ENCODE measurements at places on chromosomes 12 and 14.

GRCh38 chr14:55028476-55028875, 1.4 kb downstream of the SOCS4 start:
- no peak for DNase-seq

- DNase-seq, result no peak
Measured at GRCh38 chr14:34379816-34380470, 82.1 kb downstream of the SPTSSA start.

GRCh38 chr12:50615907-50616296, 111.1 kb downstream of the DIP2B start:
- DNase-seq, result no peak

DNA sequence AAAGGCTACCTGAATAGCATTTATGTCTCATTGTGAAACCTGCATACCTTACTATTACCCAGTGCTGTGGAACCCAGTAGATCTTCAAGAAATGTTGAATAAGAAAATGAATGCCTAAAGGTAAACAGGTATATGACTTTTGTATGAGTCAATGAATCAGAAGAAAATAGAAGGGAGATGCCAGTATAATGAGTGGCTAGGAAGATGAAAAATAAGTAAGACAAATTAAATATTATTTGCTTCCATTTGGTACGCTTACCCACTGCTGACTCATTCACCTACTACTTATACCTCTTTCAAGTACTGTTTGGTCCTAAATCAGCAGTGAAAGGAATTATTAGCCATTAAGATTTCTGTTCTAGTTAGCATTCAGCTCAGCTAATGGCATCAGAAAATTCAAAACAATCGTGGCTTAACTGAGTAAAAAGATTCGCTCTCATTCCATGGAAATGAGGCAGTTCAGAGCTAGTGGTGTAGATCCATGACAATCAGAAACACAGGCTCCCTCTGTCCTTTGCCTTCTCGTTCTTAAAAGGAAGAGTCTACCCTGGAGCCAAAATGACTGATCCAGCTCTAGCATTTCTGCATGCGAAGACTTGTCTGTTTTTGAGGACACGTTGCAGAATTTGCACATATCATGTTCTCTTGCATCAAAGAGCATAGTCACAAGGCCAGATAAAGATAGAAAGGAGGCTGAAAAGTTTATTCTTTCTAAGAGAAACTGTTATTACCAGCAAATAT, 705.8 kb upstream of the USP15 start:
- DNase-seq, result no peak

DNA sequence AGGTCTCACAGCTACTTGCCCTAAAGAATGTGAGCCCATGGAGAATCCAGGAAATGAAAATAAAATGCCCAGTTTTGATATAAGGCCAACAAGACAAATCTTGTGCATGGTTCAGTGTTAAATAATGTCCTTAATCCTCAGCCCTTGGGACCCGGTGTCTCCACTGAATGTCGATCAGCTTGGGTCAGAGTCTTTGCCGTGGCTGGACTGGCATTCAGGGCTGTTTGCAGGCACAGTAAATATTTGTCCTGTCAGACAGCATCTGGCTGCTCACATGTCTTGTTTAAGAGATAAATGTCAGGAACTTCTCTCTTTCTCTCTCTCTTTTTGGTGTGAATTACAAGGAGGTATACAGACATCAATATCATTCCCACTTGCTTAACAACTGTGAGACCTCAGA, 452.5 kb downstream of the FUT8 start:
- no peak for DNase-seq

- no peak for DNase-seq
Measured at GRCh38 chr12:63387771-63388170, 236.8 kb upstream of the AVPR1A start.

- no peak for DNase-seq
Measured at GRCh38 chr14:95519699-95520098, 3.2 kb upstream of the SYNE3 start.

- no peak for DNase-seq
Measured at GRCh38 chr12:120039711-120040110, 50.7 kb downstream of the BICDL1 start.

DNA sequence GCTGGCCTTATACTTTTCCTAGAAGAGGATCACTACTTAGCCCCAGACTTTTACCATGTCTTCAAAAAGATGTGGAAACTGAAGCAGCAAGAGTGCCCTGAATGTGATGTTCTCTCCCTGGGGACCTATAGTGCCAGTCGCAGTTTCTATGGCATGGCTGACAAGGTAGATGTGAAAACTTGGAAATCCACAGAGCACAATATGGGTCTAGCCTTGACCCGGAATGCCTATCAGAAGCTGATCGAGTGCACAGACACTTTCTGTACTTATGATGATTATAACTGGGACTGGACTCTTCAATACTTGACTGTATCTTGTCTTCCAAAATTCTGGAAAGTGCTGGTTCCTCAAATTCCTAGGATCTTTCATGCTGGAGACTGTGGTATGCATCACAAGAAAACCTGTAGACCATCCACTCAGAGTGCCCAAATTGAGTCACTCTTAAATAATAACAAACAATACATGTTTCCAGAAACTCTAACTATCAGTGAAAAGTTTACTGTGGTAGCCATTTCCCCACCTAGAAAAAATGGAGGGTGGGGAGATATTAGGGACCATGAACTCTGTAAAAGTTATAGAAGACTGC, 1.5 kb downstream of the MGAT2 start:
- DNase-seq, result no peak

- DNase-seq, result no peak
Measured at GRCh38 chr12:32756476-32757066, 874 bp upstream of the YARS2 start.

DNA sequence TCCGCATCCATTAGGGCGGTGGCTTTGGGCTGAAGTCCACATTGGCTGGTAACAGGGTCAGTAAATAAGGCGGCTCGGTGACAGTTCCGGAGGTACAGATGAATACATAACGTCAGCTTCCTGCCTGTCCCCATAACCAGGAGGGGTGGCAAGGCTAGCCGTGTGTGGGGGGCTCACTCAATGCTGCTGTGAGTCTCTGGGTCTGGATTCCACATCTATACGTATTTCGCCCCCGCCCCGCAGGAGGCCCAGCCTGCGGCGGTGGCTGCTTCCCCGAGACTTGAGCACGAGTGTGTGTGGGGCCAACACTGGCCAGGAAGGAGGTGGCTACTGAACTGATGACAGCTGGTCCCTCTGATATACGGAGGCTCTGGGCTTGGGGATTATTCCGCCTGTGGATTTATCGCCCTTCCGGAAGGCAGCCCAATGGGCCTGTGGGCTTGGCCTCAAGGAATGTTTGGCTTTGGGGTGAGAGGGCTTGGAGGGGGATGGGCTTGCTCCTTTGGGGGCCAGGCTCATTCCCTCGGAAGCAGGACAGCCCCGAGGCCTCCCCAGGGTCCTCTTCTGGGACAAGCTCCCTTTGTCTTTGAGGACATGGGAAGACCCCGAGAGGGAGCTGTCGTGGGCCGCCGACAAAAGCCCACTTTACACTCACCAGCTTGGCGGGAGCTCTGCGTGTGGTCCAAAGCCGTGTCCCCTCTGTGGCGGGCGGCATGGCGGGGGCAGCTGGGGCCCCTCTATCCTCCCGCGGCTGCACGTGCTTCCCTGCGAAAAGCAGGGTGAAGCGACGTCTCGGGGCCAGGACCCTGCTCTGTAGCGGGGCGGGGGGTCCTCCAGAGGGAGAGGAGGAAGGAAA, 82.1 kb downstream of the KIF26A start:
- peak; percentile 91 for DNase-seq

- DNase-seq, result no peak
Measured at GRCh38 chr14:70888681-70889175, 18.5 kb upstream of the PCNX1 start.

- no peak for DNase-seq
Measured at GRCh38 chr14:65413739-65414045, 1.2 kb downstream of the FUT8 start.

DNA sequence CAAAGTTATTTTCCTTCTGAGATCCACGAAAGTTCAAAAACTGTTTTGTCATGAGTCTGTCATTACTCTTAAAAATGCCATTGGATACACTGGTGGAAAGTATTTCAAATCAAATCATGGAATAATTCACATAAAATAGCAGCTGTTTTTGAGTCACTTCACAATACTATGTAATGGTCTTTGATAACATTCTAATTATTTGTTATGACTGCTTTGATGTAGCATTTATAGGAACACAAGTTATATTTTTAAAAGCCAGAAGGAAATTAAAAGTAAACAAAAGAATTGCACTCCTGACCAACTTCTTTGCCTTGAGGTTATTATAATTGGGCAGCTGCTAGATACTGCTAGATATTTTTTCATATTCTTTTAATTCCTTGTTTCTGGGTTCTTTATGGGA, 473.2 kb downstream of the CCER1 start:
- no peak for DNase-seq

DNA sequence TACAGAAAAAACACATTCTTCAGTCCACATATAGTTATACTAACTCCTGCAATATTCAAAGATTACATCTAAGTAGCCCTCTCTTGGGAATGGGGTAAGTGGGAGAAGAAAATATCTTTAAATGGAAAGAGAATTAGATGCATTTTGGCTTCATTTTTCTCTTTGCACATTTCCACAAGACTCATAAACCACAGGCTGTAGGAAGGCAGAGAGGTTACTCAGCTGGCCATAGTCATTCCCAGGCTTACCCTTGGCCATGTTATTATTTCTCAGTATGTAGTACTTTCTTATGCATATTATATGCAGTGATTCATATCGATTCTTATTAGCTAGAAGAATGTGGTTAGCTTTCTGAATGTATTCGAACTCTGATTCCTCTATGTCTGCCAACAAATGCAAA, 92.2 kb downstream of the PTPRR start:
- no peak for DNase-seq

DNA sequence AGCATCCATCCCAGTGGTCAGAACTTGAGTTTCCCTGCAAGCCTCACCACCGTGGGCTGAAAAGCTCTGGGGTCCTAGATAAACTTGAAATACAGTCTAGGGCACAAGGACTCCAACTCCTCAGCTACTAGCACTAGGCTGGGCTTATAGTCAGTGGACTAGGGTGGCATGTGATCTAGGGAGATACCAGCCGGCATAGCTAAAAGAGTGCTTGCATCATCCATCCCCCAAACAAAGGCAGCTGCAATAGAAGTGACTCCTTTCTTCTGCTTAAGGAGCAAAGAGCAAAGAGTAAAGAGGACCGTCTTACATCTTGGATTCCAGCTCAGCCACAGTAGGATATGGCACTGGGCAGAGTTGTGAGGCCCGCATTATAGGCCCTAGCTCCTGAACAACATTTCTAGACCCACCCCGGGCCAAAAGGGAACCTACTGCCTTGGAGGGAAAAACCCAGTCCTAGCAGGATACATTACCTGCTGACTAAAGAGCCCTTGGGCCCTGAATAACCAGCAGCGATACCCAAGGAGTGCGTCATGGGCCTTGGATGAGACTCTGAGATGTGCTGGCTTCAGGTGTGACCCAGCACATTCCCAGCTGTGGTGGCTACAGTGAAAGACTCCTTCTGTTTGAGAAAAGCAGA, 17.9 kb upstream of the SOS2 start:
- DNase-seq, result no peak

- DNase-seq, result no peak
Measured at GRCh38 chr12:19893514-19893913, 454.2 kb downstream of the AEBP2 start.

DNA sequence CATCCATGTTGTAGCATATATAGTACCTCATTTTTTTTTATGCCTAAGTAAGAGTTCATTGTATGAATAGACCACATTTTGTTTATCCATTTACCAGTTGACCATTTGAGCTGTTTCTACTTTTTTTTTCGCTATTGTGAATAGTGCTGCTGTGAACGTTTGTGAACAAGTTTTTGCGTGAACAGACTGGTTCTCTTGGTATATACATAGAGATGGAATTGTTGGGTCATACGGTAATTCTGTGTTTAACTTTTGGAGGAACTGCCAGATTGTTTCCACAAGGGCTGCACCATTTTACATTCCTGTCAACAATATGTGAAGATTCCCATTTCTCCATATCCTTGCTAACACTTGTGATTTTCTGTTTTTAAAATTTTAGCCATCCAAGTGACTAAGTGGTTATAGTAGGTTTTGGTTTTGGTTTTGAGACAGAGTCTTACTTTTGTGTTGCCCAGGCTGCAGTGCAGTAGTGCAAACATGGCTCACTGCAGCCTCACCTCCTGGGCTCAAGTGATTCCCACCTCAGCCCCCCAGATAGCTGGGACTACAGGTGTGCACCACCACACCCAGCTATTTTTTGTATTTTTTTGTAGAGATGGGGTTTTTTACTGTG, 68.3 kb upstream of the AMN start:
- DNase-seq, result no peak

GRCh38 chr14:100762901-100763300, 36.2 kb downstream of the DLK1 start:
- peak; percentile 43 for DNase-seq

GRCh38 chr14:60220084-60220483, 28.9 kb upstream of the PPM1A start:
- no peak for DNase-seq

- DNase-seq, result no peak
Measured at GRCh38 chr12:21073822-21074460, 57.1 kb upstream of the SLCO1B1 start.

DNA sequence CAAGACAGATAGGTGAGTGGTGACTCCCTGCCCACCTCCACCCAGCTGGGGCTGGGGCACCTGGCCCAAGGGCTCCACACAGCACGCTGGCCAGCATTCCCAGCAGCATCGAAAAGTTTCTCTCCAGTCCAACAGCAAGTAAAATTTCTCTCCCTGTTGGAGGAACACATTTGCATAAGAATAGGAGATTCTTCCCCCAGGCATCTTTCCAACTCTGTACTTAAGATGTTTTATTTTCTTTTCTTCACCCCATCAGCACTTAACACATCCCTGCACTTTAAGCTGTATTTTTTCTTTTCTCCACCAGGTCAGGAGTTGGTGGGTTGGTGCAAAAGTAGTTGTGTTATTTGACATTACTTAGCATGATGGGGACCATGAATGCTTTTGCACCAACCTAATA, 47.2 kb downstream of the OR9K2 start:
- DNase-seq, result no peak

GRCh38 chr14:105899657-105900397, 373.4 kb downstream of the TMEM121 start:
- peak; percentile 75 for DNase-seq

DNA sequence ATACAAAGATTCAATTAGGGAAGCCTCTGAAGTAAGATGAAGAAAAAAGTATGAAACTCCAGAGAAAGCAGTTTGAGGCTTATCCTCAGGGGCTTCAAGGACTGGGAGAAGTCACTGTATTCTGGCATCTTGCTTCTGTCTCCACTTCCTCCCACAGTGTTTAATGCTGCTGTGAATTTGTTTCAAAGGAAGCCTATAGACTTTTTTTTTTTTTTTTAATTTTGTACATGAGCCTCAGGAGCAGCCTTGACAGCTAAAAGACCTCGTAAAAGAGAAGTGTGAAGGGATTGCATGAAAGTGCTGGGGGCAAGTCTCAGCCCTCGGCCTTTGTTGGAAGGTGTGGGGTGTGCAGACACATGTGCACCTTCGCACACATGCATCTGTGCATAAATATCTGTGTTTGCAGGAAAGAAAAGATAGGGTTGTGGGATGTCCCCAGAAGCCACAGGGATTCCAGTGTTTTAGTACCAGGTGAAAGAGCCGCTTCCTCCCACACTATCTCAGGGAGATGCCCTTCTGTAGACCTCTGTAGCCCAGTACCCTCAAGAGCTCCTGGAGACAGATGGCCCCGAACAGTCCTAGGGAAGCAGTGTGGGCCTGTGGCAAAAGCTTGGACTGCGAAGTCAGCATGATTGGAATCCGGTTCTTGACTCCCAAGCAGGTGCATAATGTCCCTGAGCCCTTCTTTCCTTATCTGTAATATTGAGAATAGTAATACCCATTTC, 193.5 kb upstream of the BCL2L14 start:
- no peak for DNase-seq

GRCh38 chr14:30620178-30620577, 1.9 kb upstream of the SCFD1 start:
- no peak for DNase-seq

Data from chondrocyte (in vitro differentiated cells).